ENCODE measurements at places on chromosomes 4 and X.

GRCh38 chrX:118108304-118108703 lies 8.3 kb downstream of the KLHL13 start:
- no peak for DNase-seq

- DNase-seq = no peak
Observed at GRCh38 chr4:21555083-21555482, 393.5 kb downstream of the KCNIP4 start.

- no peak for DNase-seq
Observed at GRCh38 chr4:12296366-12296765, 867.7 kb upstream of the HS3ST1 start.

DNA sequence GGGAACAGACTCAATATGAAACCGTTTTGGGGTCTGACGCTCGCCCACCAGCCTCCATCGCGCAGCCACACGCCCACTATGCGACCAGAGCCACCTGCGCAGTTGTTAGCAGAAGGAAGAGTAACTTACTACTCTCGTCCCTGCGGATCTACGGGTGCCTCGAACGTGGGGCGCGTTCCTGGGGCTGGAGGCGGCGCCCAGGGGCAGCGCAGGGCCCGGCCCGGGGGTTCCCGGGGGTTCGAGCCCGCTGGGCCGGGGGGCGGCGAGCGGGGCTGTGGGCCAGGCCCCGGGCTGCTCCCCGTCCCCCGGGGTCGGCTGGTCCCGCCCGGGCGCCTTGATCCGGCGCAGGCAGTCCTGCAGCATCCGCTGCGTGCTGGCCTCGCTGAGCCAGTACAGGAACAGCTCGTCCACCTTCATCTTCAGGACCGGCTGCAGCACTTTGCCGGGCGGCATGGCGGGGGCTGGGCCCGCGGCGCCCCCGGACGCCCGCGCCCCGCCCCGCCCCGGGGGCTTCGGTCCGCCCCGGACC lies 404 bp downstream of the PPP2R3B start:
- DNase-seq = peak; percentile 14

- no peak for DNase-seq
Observed at GRCh38 chr4:100421361-100421978, 96.4 kb downstream of the EMCN start.

DNA sequence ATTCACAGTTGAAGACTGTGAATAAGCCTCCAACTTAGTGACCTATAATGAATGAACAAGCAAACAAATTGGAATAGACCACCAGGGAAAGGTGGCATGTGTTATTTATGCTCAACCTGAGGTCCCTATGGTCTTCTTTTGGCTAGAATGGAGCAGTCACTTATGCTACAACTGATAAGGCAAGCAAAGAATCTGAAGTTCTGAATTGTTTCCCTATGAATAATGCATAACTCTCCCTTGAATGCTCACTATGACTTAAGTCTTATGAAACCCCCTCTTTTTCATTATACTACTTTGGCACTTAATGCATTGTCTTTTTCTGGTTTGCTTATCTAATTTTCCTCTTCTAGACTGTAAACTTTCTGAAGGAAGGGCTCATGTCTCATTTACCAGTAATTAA lies 2.6 kb downstream of the GIMD1 start:
- no peak for DNase-seq

- no peak for DNase-seq
Observed at GRCh38 chr4:92599044-92599443, 295.3 kb downstream of the GRID2 start.

- no peak for DNase-seq
Observed at GRCh38 chr4:6395466-6396228, 76.8 kb downstream of the PPP2R2C start.

DNA sequence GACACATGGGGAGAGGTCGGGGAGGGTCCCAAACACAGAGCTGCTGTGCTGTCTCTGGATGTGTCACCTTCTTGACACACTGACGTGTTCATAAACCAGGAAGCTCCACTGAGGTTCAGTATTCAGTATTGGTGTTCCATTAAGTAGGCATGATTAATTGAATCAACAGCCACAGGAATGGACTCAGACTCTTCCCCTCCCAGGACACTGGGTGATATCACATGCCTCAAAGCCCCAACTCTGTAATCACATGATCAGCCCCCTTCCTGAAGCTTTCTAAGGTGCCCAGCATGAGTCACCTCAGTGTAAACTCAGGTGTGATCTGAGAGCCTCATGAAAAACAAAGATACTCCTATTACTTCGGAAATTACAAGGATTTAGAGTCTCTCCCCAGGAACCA lies 21.1 kb upstream of the HNRNPD start:
- DNase-seq = no peak

DNA sequence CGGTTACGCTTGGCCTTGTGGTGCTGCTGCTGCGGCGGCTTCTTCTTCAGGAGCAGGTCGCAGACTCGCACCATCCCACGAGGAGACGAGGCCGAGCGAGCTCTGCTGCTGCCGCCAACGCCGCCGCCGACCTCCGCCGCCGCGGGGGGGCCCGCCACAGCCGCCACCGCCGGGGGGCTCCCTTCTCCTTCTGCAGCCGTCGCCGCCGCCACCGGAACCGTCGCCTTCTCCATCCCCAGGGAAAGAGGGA lies 237 bp downstream of the ANKRD17 start:
- DNase-seq = no peak

DNA sequence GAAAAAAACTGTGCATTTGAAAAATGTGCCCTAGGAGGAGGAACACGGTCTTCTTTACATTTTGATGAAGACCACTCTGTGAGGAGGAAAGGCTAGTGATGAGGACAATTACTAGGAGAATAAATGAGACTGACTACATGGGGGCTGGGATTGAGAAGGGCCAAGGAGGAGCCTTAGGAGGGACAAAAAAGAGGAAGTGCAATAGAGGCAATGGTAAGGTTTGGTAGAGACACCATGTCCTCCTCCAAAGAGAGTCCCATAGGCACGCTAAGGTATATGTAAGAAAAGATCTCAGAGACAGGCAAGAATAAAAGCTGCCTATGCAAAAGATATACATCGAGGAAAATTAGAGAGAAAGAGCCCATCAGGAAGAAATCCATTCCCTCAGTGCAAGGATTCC lies 336.5 kb upstream of the SFRP2 start:
- DNase-seq = no peak

- no peak for DNase-seq
Observed at GRCh38 chr4:105944540-105944939, 49.3 kb downstream of the NPNT start.

DNA sequence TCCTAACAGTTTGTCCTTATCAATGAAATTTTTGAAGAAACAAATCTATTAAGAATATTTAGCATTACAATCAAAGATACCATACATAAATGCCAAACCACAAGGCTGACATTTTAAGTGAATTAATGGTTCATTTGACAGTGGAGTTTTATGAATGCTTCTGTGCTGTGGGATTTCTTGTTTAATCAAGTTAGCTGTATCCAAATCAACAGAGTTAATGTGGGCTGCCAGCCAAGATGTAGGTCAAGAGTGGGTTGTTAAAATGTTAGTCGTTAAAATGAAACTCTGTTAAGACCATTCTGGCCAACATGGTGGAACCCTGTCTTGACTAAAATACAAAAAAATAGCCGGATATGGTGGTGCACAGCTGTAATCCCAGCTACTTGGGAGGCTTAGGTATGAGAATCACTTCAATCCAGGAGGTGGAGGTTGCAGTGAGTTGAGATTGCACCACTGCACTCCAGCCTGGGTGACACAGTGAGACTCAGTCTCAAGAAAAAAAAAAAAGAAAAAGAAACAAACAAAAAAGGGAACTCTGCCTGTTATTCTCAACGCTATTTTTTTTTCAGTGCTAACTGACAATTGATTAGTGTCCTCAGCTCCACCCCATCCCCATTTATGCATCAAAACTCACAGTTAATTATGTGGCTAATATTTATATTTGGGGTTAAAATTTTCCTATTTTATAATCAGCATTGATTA lies 20.2 kb downstream of the GPAT3 start:
- no peak for DNase-seq

DNA sequence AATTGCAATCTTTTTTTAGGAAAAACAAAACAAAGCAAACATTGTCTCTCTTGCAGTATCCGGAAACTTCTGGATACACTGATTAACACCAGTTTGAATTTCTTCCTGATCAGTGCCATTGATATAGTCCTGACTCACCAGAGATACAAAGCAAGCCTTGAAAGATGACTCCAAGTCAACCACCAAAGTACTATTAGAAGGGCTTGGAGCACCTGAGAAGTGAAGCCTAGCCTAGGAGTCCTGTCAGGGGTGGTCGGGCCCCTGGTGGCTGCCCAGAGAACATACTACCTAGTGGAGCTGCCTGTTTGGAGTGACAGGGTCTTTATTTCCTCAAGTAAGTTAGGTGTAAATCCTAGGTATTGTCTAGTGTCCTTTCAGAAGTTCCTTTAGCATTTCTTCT lies 593.2 kb downstream of the ZNF674 start:
- no peak for DNase-seq

GRCh38 chr4:23775694-23776093 lies 114.2 kb downstream of the PPARGC1A start:
- no peak for DNase-seq

- DNase-seq = no peak
Observed at GRCh38 chr4:150577796-150578195, 4.2 kb upstream of the MAB21L2 start.

DNA sequence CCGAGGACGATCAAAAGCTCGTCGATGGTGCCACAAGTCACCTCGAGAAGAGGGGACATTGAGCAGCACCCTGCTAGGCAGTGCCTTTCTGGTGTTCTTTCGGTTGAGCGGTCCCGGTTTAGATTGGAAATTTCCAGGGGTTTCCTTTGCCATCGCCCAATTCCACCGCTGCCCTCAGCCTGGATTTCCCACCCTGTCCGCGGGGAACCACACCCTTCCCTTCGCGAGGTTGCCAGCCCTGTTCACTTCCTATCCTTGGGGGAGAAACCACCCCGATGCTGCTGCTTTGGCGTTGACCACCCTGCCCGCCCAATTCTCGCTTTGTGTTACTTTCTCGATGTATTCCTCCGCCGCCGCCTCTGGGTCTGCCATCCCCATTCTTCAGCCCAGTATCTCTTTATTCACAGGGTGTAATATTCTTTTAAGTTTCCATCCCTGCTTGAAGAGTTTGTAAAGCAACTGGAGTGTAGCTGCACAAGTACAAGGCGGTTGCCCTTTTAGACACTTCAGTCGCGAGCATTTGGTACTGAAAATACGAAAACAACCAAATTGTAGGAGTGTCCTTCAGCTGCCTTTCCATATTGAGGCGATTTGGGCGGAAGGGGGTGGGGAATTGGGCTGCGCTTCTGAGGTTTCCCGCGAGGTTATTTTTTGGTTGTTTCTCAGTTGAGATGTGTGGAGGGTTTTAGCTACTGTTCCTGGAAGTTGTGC lies 1.1 kb downstream of the OGT start:
- no peak for DNase-seq

- DNase-seq = no peak
Observed at GRCh38 chr4:79425586-79425985, 17.6 kb upstream of the GK2 start.
